ENCODE measurements at places on chromosomes 11 and 22.

GRCh38 chr11:66728693-66729385, at the start of gene SPTBN2:
SPTBN2 (minus strand) TSS chr11:66729216; CDS start chr11:66721240, 7,976 bp downstream.
- no peak for DNase-seq

- DNase-seq, result no peak
These were observed 48.7 kb downstream of the IGLL5 start for GRCh38 chr22:22936180-22936914.

GRCh38 chr22:41913842-41914534, 886 bp downstream of the SHISA8 start:
- DNase-seq, result no peak

DNA sequence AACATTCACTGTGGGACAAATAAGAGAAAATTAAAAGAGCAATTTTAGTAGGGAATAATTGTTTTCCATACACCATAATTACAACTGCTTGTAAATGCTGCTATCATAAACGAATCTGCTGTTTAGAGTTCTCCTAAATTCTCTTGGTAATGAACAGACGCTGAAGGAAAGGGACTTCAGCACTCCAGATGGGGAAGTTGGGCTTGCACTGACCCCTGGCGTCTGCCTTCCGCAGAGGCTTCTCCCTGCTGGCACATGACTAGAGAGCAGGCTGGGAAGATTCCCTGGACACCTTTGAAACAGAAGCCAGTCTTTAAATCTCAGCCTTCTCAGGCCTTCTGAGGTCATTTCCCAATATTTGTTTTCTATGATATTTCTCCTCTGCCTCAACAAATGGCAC, 84.1 kb downstream of the NXPE2 start:
- no peak for DNase-seq

- no peak for DNase-seq
These were observed 51.9 kb upstream of the KCNQ1OT1 start for GRCh38 chr11:2751523-2752203.

- no peak for DNase-seq
These were observed 109.0 kb downstream of the EMSY start for GRCh38 chr11:76553554-76554476.

DNA sequence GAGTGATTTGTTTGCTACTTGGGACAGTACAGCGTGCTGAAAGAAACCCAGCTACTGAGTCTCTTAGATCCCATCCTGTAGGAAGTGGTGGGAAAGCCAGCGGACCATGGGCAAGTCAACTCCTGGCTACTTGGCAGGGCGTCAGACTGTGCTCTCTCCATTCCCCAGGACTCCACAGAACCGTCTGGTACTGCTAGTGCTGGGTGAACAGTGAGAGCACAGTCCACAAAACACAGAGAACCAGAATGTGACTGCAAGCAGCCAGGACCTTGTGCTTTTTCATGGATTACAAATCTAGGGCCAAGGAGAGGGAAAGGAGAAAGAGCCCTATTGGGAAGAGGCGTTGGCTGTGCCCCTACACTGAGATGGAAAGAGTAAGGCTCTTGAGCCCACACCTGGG, 10.2 kb downstream of the BID start:
- DNase-seq, result no peak

GRCh38 chr22:35400501-35400790, 506 bp downstream of the MCM5 start:
- DNase-seq, result no peak

- peak; percentile 64 for DNase-seq
These were observed 3.9 kb upstream of the VSIG10L2 start for GRCh38 chr11:125941619-125942611.

DNA sequence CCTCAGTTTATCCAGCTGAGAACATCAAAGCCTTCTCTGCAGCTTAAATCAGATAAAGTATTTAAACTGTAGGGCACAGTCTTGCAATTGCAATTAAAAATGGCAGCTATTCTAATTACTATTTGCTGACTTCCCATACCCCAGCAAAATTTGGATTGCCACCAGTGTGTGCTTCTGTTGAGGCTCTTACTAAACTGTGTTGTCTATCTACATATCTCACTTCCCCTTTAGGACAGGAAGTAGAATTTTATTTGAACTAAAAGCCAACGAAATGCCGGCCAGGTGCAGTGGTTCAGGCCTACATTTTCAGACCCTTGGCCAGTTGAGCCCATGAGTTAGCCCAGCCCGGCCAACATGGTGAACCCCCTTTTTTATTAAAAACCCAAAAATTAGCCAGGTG, 7.1 kb downstream of the SAA4 start:
- DNase-seq, result no peak

DNA sequence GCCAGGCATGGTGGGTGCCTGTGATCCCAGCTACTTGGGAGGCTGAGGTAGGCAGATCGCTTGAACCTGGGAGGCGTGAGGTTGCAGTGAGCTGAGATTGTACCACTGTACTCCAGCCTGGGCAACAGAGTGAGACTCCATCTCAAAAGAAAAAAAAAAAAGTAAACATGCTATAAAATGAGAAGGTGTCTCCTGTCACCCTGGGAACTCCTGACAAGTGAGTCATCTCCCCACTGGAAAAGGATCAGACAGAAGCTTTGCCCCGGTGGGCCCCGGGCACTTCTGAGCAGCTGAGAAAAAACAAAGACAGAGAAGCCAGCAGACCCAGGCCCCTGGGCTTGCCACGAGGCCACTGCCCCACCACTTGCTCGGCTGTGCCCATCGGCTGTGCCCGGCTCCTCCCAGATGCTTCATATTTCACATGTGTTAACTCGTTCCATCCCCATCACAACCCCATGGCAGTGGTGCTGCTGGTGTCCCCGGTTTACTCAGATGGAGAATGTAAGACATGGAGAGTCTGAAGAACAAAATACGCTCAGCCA, 22.3 kb downstream of the TTLL1 start:
- DNase-seq, result no peak

DNA sequence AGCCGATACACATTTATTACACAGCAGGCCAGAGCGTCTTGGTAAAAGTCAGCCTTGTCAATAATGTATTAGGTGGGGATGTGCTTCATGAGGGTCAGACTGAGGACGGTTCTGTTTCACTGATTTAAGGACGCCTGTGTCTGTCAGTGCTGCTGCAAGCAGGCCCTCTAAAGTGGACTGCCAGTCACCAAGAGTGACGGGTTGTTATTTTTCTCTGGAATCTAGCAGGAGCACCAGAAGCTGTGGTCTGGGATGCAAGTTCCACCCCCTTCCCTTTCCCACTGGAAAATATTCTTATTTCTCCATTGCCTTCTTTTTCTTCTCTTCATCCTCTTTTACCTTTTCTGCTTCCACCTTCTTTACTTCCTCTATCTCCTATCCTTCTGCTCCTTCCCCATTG, 191.2 kb upstream of the NCAM1 start:
- DNase-seq, result no peak

- DNase-seq, result no peak
These were observed 5.2 kb downstream of the TMEM138 start for GRCh38 chr11:61367406-61367805.

DNA sequence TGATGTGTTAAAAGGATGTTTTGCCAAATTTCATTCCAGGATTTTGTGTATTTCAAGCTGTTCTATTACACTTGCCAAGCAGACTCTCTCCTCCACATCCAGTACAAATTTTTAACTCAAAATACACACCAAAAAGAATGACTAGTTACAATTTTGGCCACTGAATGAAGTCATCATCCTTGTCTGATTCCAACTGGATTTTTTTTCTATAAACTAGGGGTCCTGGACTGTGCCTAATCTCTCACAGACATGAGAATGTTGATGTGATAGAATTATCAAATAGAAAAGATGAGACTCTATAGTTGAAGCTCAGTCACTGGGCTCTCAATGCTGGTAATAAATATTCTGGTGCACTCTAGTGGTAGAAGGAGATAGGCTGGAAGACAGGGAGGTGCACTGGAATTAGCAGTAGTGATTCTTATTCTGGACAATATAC, 85.8 kb downstream of the FANCF start:
- no peak for DNase-seq

GRCh38 chr22:17343766-17344165, 25.5 kb upstream of the CECR2 start:
- DNase-seq, result no peak

Data from cerebellar nuclear complex (tissue), 1 donor.